Activated naive CD4-positive, alpha-beta T cell treated with anti-CD3 and anti-CD28 coated beads for 36 hours (primary cell): ENCODE measurements at places on chromosomes 11 and 22. TPM values are rescaled to one million over a fixed set of nuclear protein-coding genes. Genes with fewer than 3 reads are reported as not detected.

GRCh38 chr11:119486691-119487259 lies 63.8 kb upstream of the THY1 start:
- H3K27ac ChIP-seq = no peak overlapping the region
- H3K4me3 ChIP-seq = no peak overlapping the region
- DNase-seq = no peak
- H3K4me1 ChIP-seq = no peaks in the 10 kb centered on the region
- no peaks in the 10 kb centered on the region for H3K36me3 ChIP-seq
- peaks cover 3% of the 10 kb centered on the region for H3K27me3 ChIP-seq

The FOLR1 gene
- total RNA-seq = not detected

DNA sequence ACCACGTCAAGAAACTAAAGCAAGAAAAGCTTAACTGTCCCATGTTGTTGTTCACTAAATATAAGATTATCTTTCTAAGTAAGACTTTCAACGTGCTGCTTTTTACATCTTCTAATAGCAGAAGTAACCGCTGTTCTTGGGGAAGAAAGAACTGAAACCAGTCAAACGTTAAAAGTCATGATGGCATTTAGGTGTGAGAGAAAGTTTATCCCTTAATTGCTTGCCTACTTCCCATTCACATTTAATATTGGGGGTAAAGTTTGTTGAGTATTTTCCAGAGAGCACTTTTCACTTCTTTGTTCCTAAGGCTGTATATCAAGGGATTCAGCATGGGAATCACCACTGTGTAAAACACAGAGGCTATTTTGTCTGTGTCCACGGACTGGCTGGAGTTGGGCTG lies 970 bp downstream of the OR5B21 start:
- no peak overlapping the region for H3K4me3 ChIP-seq
- no peak for DNase-seq
- H3K27me3 ChIP-seq = no peaks in the 10 kb centered on the region
- peaks cover 5% of the 10 kb centered on the region for H3K4me1 ChIP-seq

DNA sequence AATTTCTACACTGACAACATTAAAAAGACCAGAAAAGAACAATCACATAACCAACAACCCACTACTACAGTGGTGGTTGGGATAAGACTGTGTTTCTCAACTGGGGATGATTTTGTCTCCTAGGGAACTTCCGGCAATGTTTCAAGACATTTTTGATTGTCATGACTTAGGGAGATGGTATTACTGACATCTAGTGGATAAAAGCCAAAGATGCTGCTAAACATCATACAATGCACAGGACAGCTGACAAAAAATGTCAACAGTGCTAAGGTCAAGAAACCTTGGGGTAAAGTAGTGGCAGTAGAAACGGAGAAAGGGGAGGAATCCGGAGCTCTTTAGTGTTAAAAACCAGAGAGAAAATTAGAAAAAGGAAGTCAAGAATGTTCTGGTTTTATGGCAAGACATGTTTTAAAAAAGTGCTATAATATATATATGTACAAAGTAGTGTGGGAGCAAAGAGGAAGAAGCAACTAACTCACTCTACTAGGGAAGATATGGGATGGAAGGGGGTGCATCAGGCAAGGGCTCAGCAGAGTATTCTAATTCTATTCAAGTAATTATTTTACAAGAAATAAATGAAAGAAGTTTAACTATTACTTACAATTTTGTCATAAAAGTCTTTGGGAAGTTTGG lies 37.2 kb downstream of the CKAP5 start:
- DNase-seq = no peak
- no peaks in the 10 kb centered on the region for H3K27me3 ChIP-seq
- H3K4me3 ChIP-seq = no peak overlapping the region
- H3K36me3 ChIP-seq = peaks cover 39% of the 10 kb centered on the region
- H3K4me1 ChIP-seq = peaks cover 4% of the 10 kb centered on the region

The KAT5 gene
- total RNA-seq = 60.1 TPM
